ENCODE measurements at places on chromosomes 12 and 14.

DNA sequence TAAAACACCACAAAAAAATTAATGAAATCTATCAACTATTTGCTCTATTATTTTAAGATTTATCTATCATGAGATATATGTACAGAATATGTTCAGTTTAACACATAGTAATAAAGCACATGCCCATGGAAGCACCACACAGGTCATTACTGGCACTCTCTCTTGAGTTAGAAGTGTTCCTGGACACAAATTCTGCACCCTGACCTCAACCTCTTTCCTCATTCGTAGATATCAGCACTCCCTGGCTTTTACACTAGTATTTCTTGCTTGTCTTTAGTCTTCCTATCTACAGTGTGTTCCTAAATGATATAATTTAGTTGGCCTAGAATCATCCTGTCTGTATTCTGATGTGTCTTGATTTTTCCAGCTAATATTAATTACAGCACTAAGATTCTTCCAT, 321.0 kb upstream of the SOX5 start:
- no peak for DNase-seq

- DNase-seq: no peak
These were observed 317.8 kb downstream of the TMEM121 start for GRCh38 chr14:105844047-105844630.

GRCh38 chr14:92486881-92487280, 26.7 kb upstream of the RIN3 start:
- no peak for DNase-seq

DNA sequence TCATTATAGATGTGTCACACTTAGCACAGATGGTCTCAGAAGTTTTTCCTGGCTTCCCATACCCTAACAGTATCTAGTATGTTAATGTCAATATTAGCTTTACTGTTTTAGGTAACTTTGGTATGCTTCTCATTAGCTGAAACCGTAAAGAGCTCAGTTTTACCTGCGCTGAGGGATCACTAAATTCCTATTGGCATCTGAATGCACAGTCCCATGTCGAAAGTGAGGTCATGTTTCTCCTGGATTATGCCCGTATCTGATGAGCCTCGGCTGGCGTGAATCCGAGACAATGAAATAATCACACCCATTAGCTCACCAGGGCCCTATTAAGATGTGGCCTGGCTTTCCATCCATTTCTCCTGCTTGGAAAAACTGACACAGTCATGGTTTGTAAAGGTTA, 418.2 kb downstream of the ZFP36L1 start:
- DNase-seq: no peak

DNA sequence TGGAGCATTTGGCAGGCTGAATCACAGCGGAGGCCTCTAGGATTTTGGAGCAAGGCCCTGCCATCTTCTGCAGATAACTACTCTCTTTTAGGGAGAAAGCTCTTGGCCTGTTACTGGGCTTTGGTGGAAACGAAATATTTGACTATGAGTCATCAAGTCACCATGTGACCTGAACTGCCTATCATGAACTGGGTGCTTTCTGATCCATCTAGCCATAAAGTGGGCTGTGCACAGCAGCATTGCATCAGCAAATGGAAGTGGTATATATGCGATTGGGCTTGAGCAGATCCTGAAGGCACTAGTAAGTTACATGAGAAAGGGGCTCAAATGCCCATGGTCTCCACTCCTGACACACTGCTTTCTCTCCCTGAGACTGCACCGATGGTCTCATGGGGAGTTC, 21.1 kb downstream of the GYS2 start:
- no peak for DNase-seq

DNA sequence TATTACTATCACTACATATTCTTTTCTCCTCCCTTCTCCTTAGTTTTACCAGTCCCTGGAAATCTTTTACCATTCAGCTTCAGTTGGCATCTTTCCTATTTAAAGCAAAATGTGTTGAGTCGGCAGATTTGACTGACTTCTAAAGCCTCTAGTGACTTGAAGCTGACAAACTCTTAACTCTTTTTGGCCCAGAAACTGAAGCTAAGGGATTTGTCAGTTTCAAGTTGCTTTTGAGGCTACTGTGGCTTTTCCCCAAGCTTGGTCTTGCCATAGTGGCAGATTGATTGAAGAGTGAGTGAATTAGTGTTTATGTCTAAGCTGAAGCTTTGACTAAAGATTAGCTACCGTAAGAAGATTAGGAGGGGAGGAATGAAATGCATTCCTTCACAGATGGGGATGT, 104.0 kb downstream of the ETNK1 start:
- DNase-seq: no peak

- DNase-seq: no peak
These were observed 10.4 kb downstream of the PAX9 start for GRCh38 chr14:36672095-36672494.

- DNase-seq: no peak
These were observed 196.5 kb upstream of the PZP start for GRCh38 chr12:9404469-9405260.

- no peak for DNase-seq
These were observed 28.3 kb downstream of the ERC1 start for GRCh38 chr12:1019283-1019682.

GRCh38 chr12:26203167-26203780, 7.9 kb downstream of the SSPN start:
- no peak for DNase-seq

GRCh38 chr12:27931390-27931789, 41.1 kb downstream of the PTHLH start:
- DNase-seq: no peak

GRCh38 chr12:30979371-30980259, 53.1 kb downstream of the TSPAN11 start:
- DNase-seq: no peak

- DNase-seq: no peak
These were observed 17.9 kb downstream of the PLD4 start for GRCh38 chr14:104942586-104942985.

DNA sequence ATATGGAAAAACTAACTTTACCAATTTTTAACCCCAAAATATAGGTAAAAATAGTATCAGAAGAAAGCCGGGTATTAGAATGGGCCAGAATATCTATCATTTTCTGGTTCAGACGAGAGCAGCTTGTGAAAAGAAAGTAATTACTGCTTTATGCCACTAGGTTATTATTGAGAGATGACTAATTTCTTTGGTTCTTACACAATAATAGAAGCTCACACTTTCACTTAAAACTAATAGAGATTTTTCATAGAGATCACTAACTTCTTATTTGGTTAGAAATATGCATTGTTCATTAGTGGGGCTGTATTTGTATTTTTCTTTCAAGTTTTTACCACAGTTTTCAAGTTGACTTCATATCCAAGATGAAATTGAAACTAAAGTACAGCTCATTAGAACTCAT, 1241.2 kb upstream of the FLRT2 start:
- no peak for DNase-seq

GRCh38 chr12:58424735-58425392, 483.5 kb downstream of the ATP23 start:
- DNase-seq: peak; percentile 14

DNA sequence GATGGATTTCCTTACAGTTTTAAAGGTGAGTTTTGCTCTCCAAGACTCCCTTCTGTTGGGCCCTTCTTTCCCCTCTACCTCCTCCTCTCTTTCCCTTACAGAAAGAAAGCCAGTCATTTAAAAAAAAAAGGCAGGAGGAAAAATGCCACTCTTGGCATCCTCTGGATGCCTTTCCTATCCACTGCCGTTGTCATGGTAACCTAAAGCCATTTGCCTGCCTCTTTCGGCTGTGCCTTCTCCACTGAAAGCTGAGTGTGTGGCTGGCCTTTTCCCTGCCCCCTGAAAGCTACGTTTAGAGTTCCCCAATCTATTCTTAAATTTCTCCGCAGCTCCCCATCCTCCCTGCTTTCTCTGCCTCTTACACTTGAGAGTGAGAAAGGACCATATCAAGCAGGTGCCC, 67.1 kb downstream of the TUNAR start:
- no peak for DNase-seq

- DNase-seq: no peak
These were observed 51.8 kb downstream of the FOXN3 start for GRCh38 chr14:89365061-89365801.

GRCh38 chr14:87205811-87206210, 787.2 kb downstream of the GALC start:
- DNase-seq: no peak

DNA sequence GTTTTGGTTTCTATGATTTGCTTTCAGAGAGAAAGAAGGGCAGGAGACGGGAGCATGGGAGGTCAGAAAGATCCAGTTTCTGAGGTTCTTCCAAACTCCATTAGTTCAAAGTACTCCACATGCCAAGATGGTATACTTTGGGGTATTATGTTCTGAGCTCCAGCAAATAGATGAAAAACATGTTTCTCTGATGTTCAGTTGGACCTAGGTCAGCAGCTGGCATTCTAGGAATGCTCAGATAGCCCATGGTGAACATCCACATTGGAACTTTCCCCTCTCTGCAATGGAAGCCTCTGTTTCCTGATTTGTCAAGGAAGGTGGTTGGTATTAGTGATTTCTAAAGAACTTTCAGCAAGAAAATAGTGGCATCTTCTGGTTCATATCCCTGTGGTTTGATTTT, 257.5 kb downstream of the KTN1 start:
- DNase-seq: no peak

DNA sequence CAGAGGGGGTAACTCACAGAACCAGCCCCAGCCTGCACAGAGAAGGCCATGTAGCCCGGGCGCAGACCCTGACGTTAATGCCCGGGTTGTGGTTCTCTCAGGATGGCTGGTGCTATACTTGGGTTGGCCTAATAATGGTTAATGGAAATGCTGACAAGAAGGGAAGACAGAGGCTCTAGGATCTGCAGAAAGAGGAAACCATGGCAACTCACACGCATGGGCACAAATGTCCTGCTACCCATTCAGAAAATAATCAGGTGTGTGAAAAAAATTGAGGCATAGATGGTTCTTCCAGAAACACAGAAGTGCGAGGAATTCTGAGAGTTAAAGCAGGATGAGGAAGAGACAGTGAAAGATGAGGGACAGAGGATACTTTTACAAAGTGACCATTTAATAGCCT, 33.8 kb downstream of the APPL2 start:
- DNase-seq: no peak

- no peak for DNase-seq
These were observed 673 bp upstream of the TTC9 start for GRCh38 chr14:70640938-70641547.
